CD8-positive, alpha-beta T cell (primary cell): ENCODE measurements at places on chromosomes 1 and 21. TPM values are rescaled to one million over a fixed set of nuclear protein-coding genes. Genes with fewer than 3 reads are reported as not detected.

DNA sequence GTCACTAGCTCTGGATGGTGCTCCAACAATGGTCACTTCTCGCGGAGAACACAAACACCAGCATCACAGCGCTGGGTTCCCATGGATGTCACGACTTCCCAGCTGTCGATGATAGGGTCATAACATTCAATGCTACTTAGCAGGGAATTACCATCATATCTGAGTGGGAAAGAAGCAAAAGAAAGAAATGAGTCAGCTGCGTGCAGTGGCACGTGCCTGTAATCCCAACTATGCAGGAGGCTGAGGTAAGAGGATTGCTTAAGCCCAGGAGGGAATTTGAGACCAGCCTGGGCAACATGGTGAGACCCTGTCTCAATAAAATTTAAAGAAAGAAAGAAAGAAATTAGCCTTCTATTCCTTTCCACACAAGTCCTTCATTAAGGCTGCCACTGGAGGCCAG lies 3.6 kb upstream of the RABIF start:
- no peak for DNase-seq

- DNase-seq: no peak
These were observed 48.9 kb upstream of the KIF26B start for GRCh38 chr1:245105815-245106410.

- DNase-seq: no peak
These were observed 19.7 kb upstream of the NRDC start for GRCh38 chr1:51898090-51898734.

- DNase-seq: no peak
These were observed 3.2 kb upstream of the NBPF3 start for GRCh38 chr1:21436488-21437340.

GRCh38 chr1:91792489-91793071 lies 93.4 kb downstream of the TGFBR3 start:
- DNase-seq: no peak

- DNase-seq: no peak
These were observed 998.6 kb upstream of the B3GALT2 start for GRCh38 chr1:194184974-194185373.

DNA sequence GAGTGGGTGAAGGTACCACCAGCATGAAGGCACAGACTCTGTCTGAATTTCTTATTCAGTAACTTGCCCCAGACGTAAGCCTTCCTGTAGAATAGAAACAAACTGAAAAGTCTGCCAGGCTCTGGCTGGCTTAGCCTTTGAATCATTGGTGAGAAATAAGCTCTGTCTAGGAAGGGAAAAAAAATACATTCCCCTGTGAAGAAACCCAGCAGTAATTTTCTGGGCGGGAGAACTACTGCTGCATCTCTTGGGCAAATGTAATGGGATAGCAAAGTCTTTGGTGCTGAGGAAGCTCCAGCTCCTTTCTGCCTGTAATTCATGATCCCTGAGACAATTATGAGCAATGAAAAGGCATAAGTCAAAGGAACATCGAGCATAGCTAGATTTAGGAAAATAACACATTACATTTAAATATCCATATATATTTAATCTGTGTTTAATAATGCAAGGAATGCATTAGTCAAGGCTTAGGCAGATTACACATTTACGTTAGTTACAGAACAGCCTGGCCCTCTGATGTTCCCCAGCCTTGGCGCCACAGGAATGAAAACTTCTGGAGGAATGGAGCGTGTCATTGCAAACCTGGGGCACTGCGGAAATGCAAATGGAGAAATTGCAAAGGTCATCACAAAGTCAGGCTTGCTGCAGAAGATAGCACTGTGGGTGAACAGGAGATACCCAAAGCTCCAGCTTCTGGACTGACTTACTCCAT lies 216.3 kb upstream of the CAMK1G start:
- no peak for DNase-seq

DNA sequence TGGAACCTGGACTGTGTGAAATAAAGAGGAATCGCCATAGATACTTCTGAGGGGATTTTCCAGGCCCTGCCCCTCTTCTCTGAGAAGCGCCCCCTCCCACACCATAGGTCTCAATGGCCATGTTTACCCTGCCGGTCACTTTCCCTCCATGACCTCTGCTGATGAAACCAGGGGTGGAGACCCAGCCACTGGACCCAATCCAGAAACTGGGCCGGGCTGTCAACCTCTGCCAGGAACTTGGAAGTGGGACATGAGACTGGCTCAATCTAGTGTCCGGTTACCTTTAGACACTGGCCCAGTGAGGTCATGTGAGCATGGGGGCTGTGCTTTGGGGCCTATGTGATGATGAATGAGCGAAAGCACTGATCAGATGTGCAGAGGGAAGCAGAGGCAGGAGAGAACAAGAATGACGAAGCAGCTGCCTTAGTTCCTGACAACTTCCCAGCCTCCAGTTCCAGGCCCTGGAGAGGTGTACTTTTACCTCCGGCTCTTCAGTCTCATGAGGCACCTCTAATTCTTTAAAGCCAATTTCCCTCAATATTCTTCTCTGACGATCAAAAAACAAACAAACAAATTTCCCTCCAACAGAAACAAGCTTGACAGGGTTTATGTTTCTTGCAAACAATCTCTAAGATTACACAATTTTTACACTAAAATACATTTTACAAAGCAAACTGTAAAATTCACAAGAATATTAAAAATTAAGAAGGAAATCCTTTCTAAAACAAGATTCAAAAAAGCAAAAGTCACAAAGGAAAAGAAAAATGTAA lies 4.9 kb downstream of the ASAP3 start:
- DNase-seq: no peak

- DNase-seq: no peak
These were observed 1.6 kb upstream of the RAB7B start for GRCh38 chr1:206004826-206005225.

GRCh38 chr1:11485191-11485590 lies 6.2 kb downstream of the DISP3 start:
- no peak for DNase-seq

DNA sequence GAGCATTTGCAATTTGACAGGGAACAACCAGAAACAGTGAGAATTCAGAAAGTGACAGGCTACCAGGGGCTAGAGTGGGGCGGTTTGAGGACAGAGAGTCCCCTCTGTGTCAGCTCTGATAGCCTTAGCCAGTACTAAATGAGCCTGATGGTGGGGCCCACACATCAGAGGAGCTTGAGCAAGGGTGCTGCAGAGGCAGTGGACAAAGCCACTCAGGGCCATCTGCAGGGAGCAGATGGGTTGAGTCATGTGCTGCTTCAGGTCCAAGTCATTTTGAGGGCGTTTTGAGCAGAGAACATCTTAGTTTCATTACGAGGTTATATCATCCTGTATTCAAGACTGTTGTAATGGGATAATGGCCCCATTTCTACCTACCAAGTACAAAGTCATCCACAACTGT lies 7.7 kb downstream of the LRRC52 start:
- DNase-seq: no peak

DNA sequence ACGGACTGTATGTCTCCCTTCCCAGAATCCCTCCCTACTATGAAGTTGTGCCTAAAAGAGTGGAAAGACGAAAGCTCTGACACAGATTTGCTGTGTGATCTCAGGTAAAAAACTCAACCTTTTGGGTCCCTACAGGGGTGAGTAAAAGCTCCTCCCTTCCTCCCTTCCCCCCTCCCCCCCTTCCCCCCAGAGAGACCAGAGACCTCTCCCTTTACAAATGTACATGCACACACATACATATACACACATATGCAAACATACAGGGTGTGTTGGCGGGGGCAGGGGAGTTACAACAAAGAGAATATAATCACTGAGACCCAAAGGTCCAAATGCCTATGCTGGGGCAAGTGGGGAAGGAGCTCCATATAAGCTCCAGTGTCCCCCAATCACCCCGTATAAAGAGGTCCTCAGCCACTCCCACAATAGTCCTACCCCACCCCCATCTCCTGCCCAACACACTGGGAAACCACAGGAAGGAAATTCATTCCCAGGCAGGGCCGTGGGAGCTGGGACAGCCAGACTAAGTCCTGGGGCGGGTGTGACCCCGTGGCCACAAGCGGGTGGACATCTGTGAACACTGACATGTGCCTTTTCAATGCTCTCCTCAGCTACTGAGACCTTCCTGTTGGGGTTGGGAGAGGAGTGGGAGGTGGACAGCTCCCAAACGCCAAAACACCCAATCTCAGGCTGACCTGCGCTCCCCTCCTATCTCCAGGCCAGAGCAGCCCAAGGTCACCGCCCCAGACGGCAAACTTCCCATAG lies 2.0 kb downstream of the MEF2D start:
- DNase-seq: no peak

DNA sequence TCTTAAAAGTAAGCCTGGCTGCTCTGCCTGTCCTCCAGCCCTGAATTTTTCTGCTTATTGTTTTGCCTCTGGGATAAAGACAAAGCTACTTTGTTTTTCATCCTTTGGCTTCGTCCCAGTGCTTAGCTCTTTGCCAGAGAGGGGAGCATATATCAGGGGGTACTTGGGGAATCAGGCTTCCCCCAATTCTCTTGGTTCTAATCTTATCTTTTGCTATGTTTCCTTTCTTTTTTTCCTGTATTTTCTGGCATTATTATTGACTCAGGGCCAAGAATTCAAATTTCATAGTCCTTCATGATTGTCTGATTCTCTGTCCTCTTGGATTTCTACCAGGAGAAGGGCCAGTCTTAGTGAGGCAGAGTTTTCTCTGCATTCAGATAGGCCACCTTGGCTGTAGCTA lies 51.2 kb downstream of the GIPC2 start:
- DNase-seq: no peak

DNA sequence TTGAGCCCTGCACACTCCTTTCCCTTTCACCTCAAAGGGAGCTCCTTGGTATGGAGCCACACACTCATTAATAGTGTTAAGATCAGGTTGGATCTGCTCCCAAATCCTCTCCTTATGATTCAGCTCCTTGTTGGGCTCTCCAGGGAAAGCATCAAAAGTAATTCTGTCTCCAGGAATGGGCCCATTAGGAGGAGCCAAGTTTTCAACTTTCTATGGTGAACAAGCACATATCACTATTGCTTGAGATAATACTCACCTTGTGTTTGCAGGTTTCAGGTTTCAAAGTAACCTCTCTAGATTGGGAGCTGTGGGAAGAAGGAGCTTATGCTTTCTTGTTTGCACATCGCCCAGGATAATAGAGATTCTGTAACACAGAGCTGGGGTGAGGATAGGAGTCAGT lies 164.8 kb downstream of the TNFSF18 start:
- DNase-seq: no peak

DNA sequence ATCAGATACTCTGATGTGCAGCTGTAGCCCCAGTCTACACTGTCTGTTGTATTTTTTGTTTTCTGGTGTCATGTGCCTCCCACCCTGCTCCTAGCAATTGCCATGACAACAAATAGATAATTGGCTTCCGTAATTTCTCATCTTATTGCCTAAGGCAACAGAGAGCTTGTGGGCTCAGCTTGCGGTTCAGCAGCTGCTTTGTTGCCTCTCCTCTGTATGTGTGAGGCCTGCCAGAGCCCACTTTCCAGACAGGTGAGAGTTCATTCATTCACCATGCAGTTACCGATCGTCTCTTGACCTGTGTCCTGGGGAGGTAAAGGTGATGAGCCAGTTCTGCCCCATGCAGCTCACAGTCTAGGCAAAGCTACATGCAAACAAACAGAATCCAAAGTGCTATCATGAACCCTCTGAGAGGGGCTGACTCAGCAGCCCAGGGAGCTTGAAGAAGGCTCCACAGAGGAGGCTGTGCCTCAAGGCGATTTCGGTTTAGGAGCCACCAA lies 11.9 kb downstream of the LGALS8 start:
- no peak for DNase-seq

Gene DDAH1
- total RNA-seq: not detected

Gene CLDN17
- total RNA-seq: not detected

Gene LEFTY1
- not detected for total RNA-seq

Gene PTGER3
- total RNA-seq: 0.08 TPM

Gene RHCE
- total RNA-seq: 0.43 TPM

Gene RHBDL2
- not detected for total RNA-seq

Gene MTARC1
- total RNA-seq: not detected
